ENCODE measurements at places on chromosomes 13 and 19.

- H3K4me3 ChIP-seq = no peak overlapping the region
- H3K4me1 ChIP-seq = no peaks in the 10 kb centered on the region
- no peak overlapping the region for H3K27ac ChIP-seq
Measured at GRCh38 chr13:85503797-85504196, 295.4 kb downstream of the SLITRK6 start.

- DNase-seq = peak; percentile 82
- H3K27ac ChIP-seq = peak overlapping the region; percentile 94
- peaks cover 14% of the 10 kb centered on the region for H3K4me1 ChIP-seq
- no peaks in the 10 kb centered on the region for H3K36me3 ChIP-seq
- peak overlapping the region; percentile 93 for H3K4me3 ChIP-seq
- H3K27me3 ChIP-seq = peaks cover 6% of the 10 kb centered on the region
Measured at GRCh38 chr13:100673713-100674571, 653 bp downstream of the TMTC4 start.

DNA sequence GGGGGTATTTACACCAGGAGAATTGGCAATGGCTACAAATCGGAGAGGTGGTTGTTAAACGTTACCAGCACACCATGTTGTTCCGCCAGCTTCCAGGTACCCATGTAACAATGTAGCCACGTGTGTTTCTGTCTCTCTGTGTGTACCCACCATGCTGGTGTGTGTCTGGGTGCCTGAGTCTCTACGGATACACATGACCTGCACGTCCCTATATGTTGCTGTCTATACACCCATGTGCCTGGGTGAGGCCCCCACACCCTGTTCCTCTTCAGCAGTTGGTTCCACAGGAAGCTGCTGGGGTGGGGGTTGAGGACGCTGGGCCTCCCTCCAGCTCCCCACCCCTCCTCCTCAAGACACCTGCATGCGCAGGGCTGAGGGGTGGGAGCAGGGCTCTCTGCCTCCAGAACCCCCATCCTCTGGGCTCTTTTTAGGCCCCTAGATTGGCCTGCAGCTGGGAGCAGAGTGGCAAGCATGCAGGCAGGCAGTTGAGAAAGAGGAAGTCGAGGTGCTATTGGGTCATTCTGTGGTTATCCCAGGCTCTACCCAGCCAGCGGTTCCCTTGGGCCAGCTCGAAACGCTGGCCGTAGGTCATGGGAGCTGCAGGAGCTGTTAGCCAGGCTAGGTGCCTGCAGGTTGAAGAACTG is at the start of gene ARHGEF18:
Gene ARHGEF18 (plus strand): TSS at position 351 of the 644 bp plus-strand sequence. CDS start 13,954 bp downstream, outside the sequence.
- H3K4me1 ChIP-seq = no peaks in the 10 kb centered on the region
- DNase-seq = no peak
- no peaks in the 10 kb centered on the region for H3K36me3 ChIP-seq
- H3K27ac ChIP-seq = no peak within 1 kb of the TSS

DNA sequence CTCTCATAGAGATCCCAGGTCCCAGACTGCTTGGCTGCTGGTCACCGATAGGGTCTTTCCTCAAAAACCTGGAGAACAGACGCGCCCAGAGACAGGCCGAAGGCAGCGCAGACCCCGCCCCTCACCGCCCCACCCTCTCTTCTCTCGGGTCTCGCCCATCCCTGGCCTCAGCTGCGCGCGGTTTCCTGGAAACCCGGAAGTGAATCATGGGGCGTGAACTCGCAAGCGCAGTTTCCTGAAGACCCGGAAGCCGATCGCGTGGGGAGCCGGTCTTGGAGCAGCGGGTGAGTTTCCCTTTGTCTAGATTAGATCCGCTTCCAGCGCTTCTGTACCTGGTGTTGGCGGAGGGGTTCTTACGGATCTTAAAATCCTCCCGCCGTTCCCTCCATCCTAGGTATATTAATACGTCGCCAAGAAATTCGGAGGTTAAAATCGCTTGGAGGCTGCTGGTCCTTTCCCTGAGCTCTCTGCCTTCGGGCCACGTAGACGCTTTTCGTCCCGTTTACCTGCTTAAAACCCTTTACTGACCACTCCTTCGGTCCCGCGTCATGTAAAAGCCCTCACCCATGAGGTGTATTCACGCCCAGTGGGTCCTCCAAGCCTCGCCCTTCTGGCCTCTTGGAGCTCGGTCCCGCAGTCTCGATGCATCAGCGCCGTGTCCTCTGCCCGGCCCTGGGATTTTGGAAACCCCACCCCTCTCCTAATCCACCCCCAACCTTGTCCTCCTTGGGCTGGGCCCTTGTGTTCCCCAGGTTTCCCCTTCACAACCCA is at the start of gene ZNF578:
Gene ZNF578 (plus strand): TSS at position 230 of the 771 bp plus-strand sequence. CDS start 48,293 bp downstream, outside the sequence.
- no peaks in the 10 kb centered on the region for H3K4me1 ChIP-seq
- no peaks in the 10 kb centered on the region for H3K27me3 ChIP-seq
- DNase-seq = no peak
- H3K4me3 ChIP-seq = no peak within 1 kb of the TSS

DNA sequence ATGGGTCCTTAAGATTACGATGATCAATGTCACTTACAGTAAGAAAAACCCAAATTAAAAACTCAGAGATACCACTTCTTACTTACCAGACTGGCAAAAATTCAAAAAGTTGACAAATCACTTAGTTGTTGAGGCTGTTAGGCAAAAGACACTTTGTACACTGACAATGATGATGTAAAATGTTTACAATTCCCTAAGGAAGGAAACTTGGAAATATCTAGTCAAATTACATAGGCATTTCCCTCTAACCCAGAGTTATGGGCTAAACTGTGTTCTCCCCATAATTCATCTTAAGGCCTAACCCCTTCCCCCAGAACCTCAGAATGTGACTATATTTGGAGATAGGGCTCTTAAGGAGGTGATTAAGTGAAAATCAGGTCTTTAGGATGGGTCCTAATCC is 12.0 kb downstream of the TGDS start:
- peaks cover 5% of the 10 kb centered on the region for H3K36me3 ChIP-seq
- no peak for DNase-seq
- no peak overlapping the region for H3K4me3 ChIP-seq
- H3K4me1 ChIP-seq = no peaks in the 10 kb centered on the region
